ENCODE measurements at places on chromosomes 3 and 15. TPM values are rescaled to one million over a fixed set of nuclear protein-coding genes. Genes with fewer than 3 reads are reported as not detected.

The HGD gene
- 22.1 TPM for total RNA-seq

The TPRG1 gene
- 0.14 TPM for total RNA-seq

The WDR93 gene
- 0.25 TPM for total RNA-seq

The GRK7 gene
- total RNA-seq: not detected

The NDUFB5 gene
- 55.3 TPM for total RNA-seq

The SNRK gene
- 5.3 TPM for total RNA-seq

The ZNF385D gene
- 0.42 TPM for total RNA-seq

The PARP15 gene
- total RNA-seq: not detected

The ARPIN gene
- 14.3 TPM for total RNA-seq

Measured in A549 treated with Mapracorat at 1 μM for 4 hours (cell line).